ENCODE measurements at places on chromosomes 16 and 17.

DNA sequence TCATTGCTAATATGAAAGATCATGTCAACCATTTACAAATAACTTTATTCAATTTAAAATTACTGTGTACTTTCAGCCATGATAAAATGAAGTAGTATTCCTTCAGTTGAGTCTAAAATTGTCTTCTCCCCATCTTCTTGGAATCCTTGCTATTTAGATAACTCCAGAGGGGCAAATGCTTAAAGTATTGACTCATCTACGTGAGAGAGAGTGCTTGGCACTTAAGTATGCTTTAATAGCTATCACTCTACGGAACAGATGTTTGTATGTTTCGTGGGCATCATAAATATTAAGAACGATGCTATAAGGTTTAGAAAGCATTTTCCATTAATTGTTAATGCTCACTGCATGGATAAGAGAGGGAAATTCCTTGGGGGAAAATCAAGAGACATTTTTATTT lies 69.3 kb upstream of the MED13 start:
- no peak for DNase-seq

- DNase-seq = peak; percentile 72
Observed at GRCh38 chr16:78072275-78072674, 27.2 kb upstream of the WWOX start.

GRCh38 chr17:2391597-2392251 lies 9.1 kb downstream of the MNT start:
- DNase-seq = no peak

DNA sequence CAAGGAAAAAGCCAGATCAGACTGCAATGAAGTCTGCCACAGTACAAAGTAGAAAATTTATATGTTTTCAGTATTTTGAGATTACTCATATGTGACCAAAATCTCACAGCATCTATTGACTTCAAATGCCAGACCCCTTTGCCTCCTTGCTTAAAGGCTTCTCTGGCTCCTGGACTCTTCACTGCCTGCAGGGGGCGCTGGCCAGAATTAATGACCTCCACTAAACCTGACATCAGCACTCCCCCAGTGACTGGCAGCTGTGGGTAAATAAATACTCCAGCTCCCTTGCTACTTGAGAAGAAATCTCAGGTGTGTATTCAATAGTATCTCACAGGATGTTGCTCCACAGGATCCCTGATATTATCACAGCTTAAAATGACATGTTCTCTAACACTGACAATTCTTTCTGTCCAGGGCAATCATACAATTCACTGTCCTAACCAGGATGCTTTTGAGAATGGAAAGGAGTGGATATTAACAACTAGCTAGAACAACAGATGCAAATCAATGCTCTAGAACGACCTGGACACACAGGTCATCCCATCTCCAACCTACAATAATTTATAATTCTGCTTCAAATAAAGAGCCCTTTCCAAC lies 4.0 kb downstream of the BECN1 start:
- DNase-seq = peak; percentile 86

DNA sequence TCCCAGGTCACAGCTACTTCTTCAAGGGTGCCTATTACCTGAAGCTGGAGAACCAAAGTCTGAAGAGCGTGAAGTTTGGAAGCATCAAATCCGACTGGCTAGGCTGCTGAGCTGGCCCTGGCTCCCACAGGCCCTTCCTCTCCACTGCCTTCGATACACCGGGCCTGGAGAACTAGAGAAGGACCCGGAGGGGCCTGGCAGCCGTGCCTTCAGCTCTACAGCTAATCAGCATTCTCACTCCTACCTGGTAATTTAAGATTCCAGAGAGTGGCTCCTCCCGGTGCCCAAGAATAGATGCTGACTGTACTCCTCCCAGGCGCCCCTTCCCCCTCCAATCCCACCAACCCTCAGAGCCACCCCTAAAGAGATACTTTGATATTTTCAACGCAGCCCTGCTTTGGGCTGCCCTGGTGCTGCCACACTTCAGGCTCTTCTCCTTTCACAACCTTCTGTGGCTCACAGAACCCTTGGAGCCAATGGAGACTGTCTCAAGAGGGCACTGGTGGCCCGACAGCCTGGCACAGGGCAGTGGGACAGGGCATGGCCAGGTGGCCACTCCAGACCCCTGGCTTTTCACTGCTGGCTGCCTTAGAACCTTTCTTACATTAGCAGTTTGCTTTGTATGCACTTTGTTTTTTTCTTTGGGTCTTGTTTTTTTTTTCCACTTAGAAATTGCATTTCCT lies 3.4 kb upstream of the LPCAT2 start:
- DNase-seq = peak; percentile 15

DNA sequence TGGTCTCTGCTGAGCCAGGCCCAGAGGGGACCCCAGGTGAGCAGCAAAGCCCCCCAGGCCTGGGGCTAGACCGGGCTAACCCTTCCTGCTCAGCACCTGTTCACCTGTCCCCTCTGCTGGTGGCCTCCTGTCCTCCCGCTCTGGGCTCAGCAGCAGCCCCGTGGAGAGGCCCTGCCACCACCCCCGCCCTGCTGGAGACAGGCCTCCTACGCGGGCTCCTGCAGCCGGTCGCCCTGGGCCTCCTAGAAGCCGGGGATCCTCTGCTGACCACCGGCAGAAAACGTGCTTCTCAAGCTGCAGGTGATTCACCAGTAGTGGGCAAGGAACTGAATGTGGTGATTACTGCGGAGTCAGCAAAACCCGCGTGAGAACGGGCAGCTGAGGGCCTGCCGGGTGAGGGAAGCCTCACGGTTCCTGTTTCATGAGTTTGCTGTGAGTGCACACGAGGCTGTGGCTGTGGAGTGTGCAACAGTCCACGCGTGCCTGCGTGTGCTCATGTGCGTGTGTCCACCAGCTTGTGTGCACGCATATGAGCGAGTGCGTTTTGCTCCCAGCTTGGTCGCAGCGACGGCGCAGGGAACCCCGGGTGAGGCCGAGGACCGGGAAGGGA lies 792 bp downstream of the SECTM1 start:
- DNase-seq = peak; percentile 80

GRCh38 chr17:77428020-77428748 lies 287.4 kb downstream of the SEC14L1 start:
- no peak for DNase-seq

- DNase-seq = no peak
Observed at GRCh38 chr17:32523017-32523680, 36.4 kb downstream of the CDK5R1 start.

GRCh38 chr17:57536289-57536688 lies 208.8 kb downstream of the CCDC182 start:
- DNase-seq = no peak

- DNase-seq = no peak
Observed at GRCh38 chr16:1221628-1222552, 3.2 kb downstream of the TPSG1 start.

GRCh38 chr17:6019959-6020358 lies 50.2 kb upstream of the WSCD1 start:
- DNase-seq = no peak

GRCh38 chr17:75289832-75290337 lies 652 bp upstream of the SLC25A19 start:
- DNase-seq = no peak

GRCh38 chr17:14541714-14542113 lies 240.8 kb downstream of the HS3ST3B1 start:
- DNase-seq = no peak

- peak; percentile 19 for DNase-seq
Observed at GRCh38 chr17:55567240-55568214, 56.3 kb upstream of the SMIM36 start.

DNA sequence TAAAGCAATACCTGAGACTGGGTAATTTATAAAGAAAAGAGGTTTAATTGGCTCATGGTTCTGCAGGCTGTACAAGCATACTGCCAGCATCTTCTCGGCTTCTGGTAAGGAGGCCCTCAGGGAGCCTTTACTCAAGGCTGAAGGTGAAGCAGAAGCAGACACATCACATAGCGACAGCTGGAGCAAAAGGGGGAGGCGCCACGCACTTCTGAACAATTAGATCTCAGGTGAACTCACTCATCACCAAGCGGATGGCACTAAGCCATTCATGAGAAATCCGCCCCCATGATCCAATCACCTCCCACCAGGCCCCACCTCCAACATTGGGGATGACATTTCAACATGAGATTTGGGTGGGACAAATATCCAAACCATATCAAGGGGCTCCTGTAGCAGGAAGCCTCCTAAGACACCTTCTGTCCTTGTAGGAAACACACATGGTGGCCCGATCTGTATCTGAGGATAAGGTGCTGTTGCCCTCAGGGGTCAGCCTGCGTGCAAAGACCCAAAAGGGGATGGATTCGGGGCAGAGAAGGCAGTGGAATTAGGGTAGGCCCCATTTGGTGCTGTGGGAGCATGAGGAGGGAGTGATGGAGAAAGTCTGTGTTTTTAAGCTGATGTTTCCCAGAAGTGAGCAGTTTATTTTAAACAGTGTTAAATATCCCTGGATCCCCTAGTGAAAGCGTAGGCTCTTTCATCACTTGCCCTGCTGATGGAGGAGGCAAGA lies 23.0 kb downstream of the IL21R start:
- DNase-seq = no peak

DNA sequence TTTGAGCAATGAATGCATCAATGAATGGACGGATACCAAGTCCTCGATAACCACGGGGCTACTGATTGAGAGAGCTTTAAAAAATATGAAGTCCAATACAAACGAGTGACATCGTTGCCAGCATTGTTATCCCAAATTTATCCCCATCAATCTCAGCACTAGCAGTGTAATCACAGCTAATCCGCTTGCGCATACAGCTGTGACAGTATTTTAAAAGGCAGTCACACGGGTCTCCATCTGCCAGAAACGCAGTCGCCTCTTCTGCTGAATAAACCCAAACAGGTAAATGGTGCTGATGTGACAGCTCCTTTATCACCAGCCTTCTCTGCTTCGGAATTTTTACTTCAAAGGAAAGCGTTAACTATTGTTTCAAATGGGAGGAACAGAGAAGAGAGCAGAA lies 311.1 kb downstream of the XYLT1 start:
- DNase-seq = peak; percentile 24

GRCh38 chr17:1073241-1073962 lies 76.5 kb downstream of the TIMM22 start:
- no peak for DNase-seq

GRCh38 chr16:25210758-25211157 lies 6.0 kb upstream of the AQP8 start:
- no peak for DNase-seq

DNA sequence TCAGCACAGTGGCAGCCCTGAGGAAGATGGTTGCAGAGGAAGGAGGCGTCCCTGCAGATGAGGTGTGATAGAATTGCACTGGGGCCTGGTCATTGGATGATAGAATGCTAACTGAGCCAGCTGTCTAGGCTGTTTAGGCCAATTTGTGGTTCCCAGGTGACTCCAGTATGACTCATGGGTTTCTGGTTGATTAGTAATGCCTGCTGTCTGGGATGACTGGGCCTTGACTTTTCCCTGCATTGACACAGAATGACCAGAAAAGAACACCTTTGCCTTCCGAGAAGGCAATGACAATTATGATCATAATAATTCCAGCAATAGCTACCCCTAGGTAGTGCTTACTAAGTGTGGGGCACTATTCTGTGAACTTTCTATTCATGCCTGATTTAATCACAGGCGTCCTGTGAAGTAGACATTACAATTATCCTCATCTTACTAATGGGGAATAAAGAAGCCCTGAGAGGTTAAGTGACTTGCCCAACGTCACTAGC lies 31.5 kb downstream of the USP43 start:
- DNase-seq = no peak

DNA sequence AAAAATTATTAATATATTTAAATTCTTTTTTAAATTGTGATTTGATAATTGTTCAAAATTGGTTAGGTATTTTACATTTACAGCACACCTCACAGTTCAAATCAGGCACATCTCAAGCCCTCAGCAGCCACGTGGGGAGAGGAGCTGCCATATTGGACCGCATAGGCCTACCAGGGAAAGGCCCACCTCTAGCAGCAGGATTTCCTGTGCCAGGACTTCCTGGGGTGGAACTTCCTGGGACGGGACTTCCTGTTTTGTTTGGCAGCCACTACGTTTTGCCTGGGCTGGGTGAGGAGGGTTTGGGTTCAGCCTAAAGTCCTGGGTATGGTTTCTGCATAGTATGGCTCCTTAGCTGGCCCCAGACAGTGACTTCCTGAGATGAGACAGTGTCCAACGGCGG lies 298.5 kb upstream of the FOXF1 start:
- no peak for DNase-seq

- no peak for DNase-seq
Observed at GRCh38 chr17:56774650-56775049, 59.1 kb downstream of the C17orf67 start.

- peak; percentile 83 for DNase-seq
Observed at GRCh38 chr16:53509906-53510703, 7.1 kb upstream of the AKTIP start.

DNA sequence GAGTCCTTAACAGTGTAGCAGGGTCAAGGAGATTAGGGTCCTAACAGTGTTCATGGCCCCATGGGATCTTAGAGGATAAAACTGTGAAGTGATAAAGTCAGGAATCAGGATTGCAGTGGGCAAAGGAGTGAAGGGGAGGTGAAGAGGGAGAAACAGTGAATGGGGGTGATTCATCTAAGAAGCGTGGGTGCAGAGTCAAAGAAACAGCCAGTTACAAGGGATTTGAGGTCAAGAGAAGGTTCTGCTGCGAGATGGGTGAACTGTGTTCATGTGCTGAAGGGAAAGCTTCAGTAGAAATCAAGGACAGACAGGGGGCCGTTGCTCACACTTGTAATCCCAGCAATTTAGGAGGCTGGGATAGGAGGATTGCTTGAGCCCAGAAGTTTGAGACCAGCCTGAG lies 5.9 kb downstream of the GTF3C1 start:
- no peak for DNase-seq

DNA sequence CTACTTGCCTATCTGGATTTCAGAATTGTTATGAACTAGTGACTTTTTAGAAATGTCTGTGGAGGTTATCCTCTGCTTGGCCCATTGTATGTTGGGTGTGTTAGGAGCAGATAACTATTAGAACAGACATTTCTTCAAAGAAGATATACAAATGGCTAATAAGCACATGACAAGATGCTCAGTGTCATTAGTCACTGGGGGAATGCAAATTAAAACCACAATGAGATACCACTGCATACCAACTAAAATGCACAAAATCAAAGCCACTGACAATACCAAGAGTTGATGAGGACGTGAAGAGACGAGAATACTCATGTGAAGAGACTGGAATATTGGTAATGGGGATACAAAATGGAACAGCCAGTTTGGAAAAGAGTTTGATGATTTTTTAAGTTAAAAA lies 39.2 kb downstream of the CEP112 start:
- DNase-seq = no peak

DNA sequence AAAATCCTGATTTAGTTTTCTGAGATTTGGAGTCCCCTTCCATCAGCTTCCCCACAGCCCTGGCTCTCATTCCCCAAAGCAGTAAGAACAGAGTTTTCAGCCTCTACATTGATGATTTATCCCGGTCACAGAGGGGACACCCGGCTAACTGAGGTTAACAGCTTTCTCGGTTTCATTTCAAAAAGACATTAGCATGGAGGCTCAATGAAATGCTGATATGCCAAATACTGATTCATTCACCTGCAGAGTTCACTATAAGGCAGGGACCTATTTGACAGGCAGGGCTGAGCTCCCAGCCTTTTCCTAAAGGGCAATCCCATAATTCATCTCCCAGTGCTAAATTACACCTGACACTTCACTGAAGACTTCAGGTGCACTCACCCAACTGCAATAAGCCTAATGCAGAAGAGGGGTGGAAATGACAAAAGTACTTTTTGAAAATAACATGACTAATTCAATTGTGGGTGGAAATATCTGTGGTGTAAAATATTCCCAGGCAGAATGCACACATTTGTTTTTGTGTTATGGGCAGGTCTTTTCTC lies 99.8 kb upstream of the PMFBP1 start:
- DNase-seq = no peak

GRCh38 chr17:45282683-45283644 lies 21.1 kb upstream of the SPATA32 start:
- no peak for DNase-seq

GRCh38 chr16:85544016-85544415 lies 69.1 kb upstream of the GSE1 start:
- no peak for DNase-seq

GRCh38 chr17:10716218-10716617 lies 13.6 kb downstream of the TMEM220 start:
- DNase-seq = no peak
